Activated CD8-positive, alpha-beta T cell treated with anti-CD3 and anti-CD28 coated beads for 36 hours (primary cell): ENCODE measurements at places on chromosomes 4 and X.

DNA sequence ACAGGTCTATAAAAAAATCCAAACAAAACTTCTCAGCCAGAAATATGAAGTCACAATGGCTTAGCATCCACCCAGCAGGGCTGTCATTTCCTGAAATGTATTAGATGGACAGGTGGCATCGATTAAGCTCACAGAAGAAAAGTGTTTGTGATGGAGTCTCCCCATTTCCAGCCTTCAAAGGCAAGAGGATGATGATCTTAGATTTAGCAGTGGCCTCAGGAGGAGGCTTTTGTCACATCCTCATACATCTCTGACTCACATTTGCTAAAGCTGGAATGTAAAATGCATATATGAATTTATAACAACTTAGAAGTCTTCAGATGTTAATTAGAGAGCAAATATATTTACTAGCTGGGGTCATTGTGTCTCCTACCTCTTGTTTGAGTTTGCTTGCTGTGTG is 441.9 kb downstream of the SPRY1 start:
- no peak for DNase-seq

DNA sequence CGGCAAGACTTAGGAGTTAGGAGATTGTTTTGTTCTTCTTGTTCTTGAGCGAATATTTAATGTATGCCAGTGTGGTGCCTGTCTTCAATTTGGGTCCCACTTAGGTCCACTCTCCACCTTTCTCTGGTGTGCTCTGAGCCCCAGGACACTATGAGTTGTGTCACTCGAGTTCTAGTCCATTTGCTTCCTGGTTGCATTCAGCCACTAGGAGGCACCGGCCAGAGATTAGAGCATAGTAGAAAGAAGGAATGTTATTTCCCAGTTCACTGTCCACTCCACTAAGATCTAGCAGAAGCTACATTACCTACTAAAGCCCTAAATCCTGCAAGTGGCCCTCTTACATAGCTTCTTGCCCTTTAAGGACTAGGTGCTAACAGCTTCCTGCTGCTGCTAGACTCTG is 326.9 kb downstream of the NAF1 start:
- no peak for DNase-seq

DNA sequence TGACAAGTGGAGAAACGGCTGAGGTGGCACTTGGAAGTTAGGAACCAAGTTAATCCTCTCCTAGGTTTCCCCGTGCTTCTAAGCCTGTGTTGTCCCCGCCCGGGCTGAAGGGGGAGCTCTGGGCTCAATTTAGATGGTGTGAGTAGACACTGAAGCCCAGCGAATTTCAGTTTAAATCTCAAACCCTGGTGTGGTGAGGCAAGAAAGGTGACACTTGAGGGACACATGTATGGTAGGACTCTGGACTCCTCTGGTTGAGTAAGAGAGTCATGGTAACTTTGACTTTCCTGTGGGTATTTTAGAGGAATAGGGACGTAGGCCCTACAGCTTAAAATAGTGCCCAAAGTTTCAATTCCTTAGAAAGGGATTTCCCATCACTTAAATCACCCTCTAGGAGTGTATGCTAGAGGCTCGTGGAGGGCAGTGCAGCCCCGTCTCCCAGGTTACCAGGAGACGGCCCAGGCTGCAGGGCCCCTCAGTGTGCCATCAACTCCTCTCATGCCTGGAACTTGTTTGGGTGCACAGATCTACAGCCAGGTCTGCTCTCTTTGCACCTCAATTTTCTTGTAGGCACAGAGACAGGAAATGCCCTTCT is 24.0 kb downstream of the HAND2 start:
- DNase-seq = peak; percentile 74

- no peak for DNase-seq
Measured at GRCh38 chr4:124854968-124855367, 142.4 kb upstream of the ANKRD50 start.

DNA sequence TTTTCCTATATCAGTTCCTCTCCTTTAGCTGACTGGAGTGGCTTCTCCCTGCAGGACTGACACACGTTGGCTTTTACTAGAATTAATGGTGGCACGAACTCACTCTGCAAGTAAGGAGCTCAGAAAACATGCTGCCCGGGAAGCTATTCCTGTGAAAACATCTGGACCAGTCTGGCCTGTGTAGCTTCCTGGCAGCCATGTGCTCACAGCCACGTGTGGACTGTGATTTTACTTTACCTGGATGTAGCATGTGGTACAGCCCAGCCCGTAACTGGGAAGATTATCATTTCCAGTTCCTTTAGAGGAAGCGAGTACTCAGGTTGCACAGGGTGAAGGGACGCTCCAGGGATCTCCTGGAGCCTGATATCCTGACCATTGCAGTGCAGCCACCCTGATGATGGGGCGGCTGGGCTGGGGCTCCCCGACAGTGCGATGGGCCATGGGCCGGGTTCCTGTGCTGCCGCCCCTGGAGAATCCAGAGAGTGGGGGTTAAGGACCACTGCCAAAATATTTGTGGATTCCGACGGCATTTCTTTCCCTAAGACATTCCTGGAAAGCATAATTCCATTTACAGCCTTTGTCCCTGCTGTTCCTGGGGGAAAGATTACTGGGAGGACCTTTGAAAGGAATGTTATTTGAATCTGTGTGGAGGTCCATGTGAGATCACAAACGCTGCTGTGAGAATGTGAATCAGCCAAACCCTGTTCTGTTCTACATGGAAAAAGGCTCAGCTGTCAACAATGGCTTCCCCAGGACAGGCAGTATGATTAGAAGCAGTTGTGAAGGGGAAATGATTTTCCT is 35.0 kb downstream of the PROM1 start:
- DNase-seq = no peak

GRCh38 chr4:86961116-86961515 is 26.3 kb downstream of the AFF1 start:
- no peak for DNase-seq

DNA sequence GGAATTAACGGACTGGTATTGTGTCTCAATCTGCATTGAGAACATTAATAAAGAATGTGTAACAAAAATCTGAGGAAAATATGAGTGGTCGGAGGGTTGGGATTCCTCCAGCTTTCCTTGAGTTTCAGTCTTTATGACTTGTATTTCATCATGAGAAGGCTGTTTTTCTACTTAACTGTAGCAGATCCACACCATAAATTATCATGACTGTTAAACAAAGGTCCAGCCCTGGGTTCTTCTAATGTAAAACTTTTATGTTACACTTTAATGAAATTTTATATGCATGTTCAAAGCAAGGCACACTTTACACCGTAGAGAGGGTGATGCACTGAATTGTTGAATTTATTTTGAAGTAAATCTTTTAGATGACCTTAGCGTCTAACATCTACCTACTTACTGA is 7.0 kb downstream of the AFF2 start:
- no peak for DNase-seq

DNA sequence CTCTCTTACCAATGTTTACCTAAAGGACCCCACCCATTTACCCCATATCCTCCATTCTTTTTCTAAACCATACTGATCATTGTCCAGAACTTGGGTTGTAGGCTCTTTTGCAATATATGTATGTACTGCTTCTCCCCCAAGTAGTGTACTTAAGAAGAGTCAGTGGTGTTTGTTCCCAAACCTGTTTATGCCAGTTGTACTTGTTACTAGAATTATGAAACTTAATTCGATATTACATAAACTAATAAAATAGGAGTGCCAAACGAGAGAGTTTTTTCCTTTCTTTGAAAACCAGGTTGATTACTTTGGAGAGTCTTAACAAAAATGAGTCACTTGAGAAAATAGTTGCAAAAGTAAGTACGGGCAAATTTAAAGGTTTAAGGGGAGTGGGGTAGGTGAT is 96.3 kb downstream of the GEMIN8 start:
- no peak for DNase-seq

DNA sequence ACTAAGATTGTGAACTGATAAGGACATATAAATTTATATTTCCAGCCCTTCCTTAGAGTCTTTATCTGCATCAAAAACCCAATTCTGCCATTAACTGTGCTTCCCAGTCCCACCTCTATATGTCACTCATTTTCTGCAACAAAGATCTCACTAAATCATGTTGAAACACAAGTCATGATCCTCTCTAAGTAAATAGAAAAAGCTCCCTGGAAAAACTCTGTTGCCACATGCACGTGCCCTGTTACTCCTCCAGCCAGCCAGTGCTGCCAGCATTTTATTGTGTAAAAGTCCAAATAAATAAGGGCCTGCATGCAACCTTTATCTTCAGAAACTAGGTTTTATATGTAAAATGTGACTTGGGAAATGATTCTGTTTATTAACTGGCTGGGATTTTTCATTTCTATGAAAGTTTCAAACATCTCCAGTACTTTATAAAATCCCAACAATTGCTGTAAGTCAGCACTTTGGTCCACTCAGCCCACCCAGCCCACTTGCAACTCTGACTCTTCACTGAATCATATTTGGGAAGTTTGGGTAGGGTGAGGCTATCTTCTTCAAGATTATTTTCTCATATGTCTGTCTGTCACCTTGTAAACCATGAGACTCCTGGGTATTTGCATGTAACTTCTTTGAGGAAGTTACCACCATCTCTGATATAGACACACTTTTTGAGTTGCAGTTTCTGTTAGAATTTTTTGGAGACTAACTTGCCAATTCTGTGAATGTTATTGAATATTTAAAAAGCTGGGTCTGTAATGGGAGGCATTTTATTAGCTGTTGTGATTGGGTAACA is 40.0 kb upstream of the SMARCA5 start:
- no peak for DNase-seq

DNA sequence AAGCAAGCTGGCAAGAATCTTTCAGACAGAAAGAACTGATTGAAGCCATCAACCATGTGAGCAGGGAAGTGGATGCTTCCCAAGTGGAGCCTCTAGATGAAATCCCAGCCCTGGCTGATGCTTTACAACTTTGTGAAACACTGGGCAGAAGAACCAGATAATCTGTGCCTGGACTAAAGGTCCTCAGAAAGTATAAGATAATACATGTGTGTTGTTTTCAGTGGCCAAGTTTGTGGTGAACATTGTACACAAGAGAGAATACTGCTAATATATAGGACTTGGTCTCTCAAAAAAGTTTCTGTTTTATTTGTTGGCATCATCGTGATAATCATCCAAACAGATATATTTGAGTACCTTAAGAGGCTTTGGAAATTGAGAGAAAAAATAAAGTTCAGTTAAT is 1367.8 kb upstream of the IGFBP7 start:
- no peak for DNase-seq

DNA sequence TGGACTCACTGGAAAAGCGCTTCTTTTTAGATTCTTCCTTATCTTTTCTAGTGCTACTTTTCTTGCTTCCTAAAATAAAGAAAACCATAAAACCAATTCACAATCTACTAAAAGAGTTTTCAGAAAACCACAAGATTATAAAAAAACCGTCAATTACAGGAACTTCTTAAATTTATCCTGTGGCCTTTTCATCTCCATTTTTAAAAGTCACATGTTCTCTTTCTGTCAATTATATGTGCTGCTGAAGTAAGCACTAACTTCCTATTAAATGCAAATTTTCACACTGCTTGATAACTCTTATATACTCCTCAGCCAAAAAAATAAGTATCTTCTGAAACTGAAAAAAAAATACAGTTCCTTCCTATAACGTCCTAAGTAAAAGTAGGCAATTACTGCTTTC is 32.8 kb downstream of the CENPC start:
- no peak for DNase-seq

- DNase-seq = no peak
Measured at GRCh38 chr4:39228377-39228776, 46.0 kb downstream of the WDR19 start.

DNA sequence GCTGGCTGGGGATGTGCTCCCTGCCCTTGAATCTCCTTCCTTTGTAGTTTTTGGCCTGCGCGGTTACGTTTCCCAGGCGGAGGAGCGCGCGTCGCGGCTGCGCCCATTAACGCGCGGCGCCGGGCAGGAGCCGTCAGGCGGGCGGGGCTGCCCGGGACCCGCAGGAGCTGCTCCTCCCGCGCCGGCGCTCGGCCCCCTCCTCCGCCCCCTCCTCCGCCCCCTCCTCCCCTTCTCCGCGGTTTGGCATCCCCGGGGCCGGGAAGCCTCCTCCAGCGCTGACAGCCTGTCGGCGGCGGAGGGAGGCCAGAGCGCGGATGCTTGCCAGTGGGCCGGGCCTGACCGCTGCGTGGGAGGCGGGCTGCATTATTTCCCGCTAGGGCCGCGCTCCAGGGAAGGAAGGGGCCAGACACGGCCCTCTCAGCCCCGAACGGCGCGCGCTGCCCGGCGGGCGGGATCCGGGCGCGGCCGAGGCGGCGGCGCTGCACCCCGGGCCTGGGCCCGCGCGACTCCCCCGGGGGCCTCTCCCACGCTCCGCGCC is at the start of gene DCLK2:
Gene DCLK2, plus strand, starts transcription at position 405 of the 538 bp plus-strand sequence. CDS start 583 bp downstream, outside the sequence.
- DNase-seq = peak; percentile 24

DNA sequence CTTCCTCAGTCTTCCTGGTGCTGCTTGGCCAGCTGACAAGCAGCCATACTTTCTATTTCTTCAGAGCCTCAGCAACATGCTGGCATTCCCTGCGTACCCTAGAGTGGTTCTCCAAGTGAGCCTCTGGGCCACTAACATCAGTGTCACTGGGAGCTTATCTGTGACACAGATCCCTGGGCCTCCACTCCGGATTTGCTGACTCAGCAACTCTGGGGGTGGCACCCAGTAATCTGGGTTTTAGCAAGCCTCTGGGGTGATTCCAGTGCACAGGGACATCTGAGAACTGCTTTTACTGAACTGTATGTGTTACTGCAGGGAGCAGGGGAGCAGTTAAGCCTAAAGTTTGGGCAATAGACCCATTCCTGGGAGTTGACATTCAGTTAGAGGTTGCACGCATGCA is 28.2 kb upstream of the HMGB3 start:
- DNase-seq = no peak

GRCh38 chrX:68284281-68284904 is 148.9 kb downstream of the OPHN1 start:
- no peak for DNase-seq

- DNase-seq = no peak
Measured at GRCh38 chrX:49988143-49988542, 65.7 kb downstream of the CLCN5 start.

DNA sequence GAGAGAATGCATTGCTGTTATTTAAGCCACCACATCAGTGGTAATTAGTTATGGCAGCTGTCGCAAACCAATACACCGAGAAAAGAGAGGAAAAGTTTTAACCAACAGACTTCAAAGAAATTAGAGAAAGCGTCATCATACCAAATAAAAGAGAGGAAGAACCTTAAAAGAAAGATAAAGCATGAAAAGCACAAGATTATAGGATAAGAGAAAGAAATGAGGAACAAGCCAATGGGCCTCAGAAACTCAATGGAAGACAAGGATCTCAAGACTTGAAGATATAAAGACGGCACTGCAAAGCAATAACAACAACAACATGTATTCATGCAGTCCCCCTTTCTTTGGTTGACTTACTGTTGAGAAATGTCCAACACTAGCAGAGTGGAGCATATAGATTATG is 22.8 kb upstream of the ASMTL start:
- no peak for DNase-seq

- no peak for DNase-seq
Measured at GRCh38 chrX:123085311-123085940, 98.7 kb upstream of the GRIA3 start.

- DNase-seq = peak; percentile 41
Measured at GRCh38 chr4:2354118-2354517, 64.3 kb downstream of the ZFYVE28 start.

DNA sequence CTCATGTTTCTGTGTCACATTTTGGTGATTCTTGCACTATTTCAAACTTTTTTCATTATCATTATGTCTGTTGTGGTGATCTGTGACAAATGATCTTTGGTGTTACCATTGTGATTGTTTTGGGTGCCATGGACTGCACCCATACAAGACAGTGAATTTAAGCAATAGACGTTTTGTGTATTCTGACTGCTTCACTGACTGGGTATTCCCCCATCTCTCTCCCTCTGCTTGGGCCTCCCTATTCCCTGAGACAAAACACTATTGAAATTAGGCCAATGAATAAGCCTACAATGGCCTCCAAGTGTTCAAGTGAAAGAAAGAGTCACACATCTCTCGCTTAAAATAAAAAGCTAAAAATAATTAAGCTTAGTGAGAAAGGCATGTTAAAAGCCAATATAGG is 60.2 kb downstream of the BANK1 start:
- no peak for DNase-seq
